CD8-positive, alpha-beta memory T cell (primary cell): ENCODE measurements at places on chromosomes 16 and 17. TPM values are rescaled to one million over a fixed set of nuclear protein-coding genes. Genes with fewer than 3 reads are reported as not detected.

DNA sequence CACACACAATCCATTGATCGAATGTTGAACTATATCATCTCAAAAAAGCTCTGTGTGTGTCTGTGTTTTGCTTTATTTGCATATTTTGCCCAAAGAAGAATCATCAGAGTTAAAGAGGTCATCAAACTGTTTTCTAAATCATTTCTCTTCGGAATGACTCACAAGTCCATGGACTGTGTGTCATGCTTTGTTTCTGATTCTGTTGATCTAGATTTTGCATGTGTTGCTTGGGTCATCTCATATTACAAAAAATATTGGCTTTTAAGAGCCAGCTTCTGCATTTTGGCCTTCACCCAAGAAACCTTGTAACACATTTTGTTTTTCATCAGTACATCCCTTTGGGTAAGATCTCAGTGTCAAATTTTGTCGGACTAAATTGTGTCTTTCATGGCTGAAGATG is 471.2 kb upstream of the HSBP1 start:
- no peak overlapping the region for H3K4me3 ChIP-seq
- H3K4me1 ChIP-seq = no peaks in the 10 kb centered on the region
- no peaks in the 10 kb centered on the region for H3K36me3 ChIP-seq
- H3K27me3 ChIP-seq = no peaks in the 10 kb centered on the region

DNA sequence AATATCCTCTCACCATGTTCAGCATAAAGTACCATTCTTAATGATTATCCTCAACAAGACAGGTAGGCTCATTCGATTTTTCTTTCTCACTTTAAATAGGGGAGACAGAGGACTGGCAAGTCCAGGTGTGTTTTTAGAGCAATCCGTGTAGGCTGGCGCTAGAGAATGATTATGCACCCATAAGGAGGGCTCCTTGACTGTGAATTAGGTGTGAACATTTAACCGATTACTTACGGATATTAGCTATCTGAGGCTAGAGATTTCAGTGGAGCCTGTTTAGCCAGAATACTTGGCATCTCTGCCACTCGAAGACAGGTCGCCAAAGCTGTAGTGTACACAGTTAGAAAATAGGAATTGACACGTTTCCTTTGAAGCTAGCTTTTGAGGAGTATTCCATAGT is 1.9 kb downstream of the SEC14L1 start:
- H3K4me3 ChIP-seq = no peak overlapping the region
- no peak overlapping the region for H3K27ac ChIP-seq
- no peak for DNase-seq
- H3K27me3 ChIP-seq = no peaks in the 10 kb centered on the region

- no peak for DNase-seq
- no peak overlapping the region for H3K27ac ChIP-seq
- peaks cover 33% of the 10 kb centered on the region for H3K27me3 ChIP-seq
- peak overlapping the region; percentile 67 for H3K4me3 ChIP-seq
These were observed 1.0 kb downstream of the NOG start for GRCh38 chr17:56594320-56595107.

DNA sequence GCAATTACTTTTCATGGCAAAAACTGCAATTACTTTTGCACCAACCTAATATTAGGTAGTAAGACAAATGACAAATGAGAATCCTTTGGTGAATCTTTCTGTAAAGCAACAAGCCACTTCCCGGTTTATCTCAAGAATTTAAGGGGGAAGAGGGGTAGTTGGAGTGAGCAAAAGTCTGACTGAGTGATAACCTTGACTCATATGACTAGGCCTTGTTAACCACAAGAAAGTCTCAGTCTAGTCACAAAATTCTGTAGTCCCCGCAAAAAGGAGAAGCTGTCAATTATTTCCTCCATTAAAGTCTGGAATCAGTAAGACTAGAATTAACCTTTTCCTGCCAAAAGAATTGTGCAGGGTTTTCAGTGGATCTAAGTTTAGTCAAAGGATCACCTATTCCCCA is 72.2 kb upstream of the GNAO1 start:
- DNase-seq = no peak
- no peaks in the 10 kb centered on the region for H3K36me3 ChIP-seq
- H3K4me3 ChIP-seq = no peak overlapping the region
- H3K4me1 ChIP-seq = no peaks in the 10 kb centered on the region
- no peaks in the 10 kb centered on the region for H3K27me3 ChIP-seq
- no peak overlapping the region for H3K27ac ChIP-seq

GRCh38 chr17:61088556-61088955 is 311.1 kb upstream of the TBX2 start:
- no peaks in the 10 kb centered on the region for H3K27me3 ChIP-seq

DNA sequence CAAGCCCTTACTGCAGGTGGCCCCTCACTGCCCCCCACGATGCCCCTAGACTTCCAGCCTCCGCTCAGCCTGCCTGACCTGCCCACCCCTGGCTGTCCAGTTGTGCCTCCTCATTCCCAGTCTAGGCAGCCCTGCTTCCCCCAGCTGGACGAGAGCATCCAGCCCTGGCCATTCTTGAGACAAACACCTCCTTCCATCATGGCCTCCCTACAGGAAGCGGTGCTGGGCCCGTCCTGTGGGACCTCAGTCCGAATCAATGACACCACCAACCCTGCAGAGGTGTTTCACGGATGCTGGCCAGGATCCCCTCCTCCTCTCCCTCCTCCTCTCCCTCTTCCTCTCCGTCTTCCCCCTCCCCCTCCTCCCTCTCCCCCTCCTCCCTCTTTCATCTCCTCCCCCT is 28.3 kb downstream of the CCDC40 start:
- no peak overlapping the region for H3K4me3 ChIP-seq
- no peak for DNase-seq
- H3K36me3 ChIP-seq = no peaks in the 10 kb centered on the region
- no peak overlapping the region for H3K27ac ChIP-seq
- H3K27me3 ChIP-seq = no peaks in the 10 kb centered on the region
- H3K4me1 ChIP-seq = no peaks in the 10 kb centered on the region

GRCh38 chr17:5282642-5283217 is 646 bp downstream of the RABEP1 start:
- peaks cover 38% of the 10 kb centered on the region for H3K4me1 ChIP-seq
- peak overlapping the region; percentile 53 for H3K27ac ChIP-seq

Gene OR3A3
- not detected for total RNA-seq

GRCh38 chr16:54177862-54178477 is 108.6 kb downstream of the IRX3 start:
- no peaks in the 10 kb centered on the region for H3K4me1 ChIP-seq
- H3K4me3 ChIP-seq = no peak overlapping the region
- no peaks in the 10 kb centered on the region for H3K27me3 ChIP-seq
- no peak overlapping the region for H3K27ac ChIP-seq
- H3K36me3 ChIP-seq = no peaks in the 10 kb centered on the region

GRCh38 chr17:81074875-81075274 is 39.9 kb downstream of the BAIAP2 start:
- no peaks in the 10 kb centered on the region for H3K4me1 ChIP-seq
- H3K27ac ChIP-seq = no peak overlapping the region
- H3K27me3 ChIP-seq = no peaks in the 10 kb centered on the region
- no peaks in the 10 kb centered on the region for H3K36me3 ChIP-seq
- no peak for DNase-seq

DNA sequence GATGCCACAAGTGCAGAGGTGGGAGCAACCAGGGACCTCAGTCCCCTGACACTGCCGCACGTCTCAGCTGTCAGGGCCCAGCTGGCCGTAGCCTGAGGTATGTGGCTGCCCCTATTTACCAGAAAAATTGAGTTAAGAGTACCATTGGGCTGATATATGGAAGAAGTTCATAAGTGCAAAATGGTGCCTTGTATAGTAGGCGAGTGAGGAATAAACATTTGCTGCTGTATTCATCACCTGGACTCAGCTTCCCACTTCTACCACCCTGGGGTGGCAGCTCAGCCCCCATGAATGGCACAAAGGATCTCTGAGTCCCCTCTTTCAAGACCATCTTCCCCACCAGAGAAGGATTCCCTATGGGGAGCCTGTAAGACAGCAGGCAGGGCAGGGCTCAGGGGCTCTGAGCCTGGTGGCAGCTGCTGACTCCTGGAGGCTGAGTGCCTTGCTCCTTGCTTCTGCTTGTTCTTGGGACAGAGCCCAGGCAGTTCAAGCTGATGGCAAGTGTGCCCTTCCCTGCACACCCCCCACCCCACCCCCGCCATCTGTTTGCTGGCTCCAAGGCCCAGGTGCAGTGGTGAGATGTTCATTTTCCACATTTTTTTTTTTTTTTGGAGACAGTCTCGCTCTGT is 29.0 kb downstream of the TRPV2 start:
- DNase-seq = no peak
- H3K4me3 ChIP-seq = no peak overlapping the region
- no peak overlapping the region for H3K27ac ChIP-seq
- peaks cover 26% of the 10 kb centered on the region for H3K36me3 ChIP-seq
- H3K27me3 ChIP-seq = no peaks in the 10 kb centered on the region
- peaks cover 30% of the 10 kb centered on the region for H3K4me1 ChIP-seq

DNA sequence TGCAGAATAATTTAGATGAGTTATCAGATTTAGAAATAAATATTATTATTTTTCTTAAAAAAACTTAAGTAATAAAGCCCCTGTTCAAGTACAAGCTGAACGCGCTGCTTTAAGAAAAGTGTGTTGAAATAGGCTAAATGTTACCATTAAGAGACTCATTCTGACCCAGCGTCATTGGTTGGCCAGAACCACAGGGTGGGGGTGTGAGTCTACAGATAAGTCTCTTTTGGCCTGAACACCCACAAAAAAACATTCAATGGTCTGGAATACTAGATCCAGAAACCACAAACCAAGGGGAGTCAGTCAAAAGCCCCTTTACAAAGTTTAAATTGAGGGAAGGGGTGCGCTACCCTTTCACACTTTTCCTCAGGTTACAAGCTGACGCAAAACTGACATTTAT is 776.1 kb downstream of the KCNJ2 start:
- H3K36me3 ChIP-seq = no peaks in the 10 kb centered on the region
- H3K27me3 ChIP-seq = no peaks in the 10 kb centered on the region
- no peak overlapping the region for H3K27ac ChIP-seq
- no peak for DNase-seq

GRCh38 chr16:81738783-81739496 is 40.2 kb upstream of the PLCG2 start:
- no peaks in the 10 kb centered on the region for H3K27me3 ChIP-seq
- no peak for DNase-seq
- H3K4me1 ChIP-seq = peaks cover 8% of the 10 kb centered on the region
- H3K4me3 ChIP-seq = no peak overlapping the region
- no peak overlapping the region for H3K27ac ChIP-seq
- no peaks in the 10 kb centered on the region for H3K36me3 ChIP-seq

Gene PERCC1
- total RNA-seq = 0.48 TPM

- no peak for DNase-seq
- no peak overlapping the region for H3K4me3 ChIP-seq
- no peaks in the 10 kb centered on the region for H3K27me3 ChIP-seq
- no peak overlapping the region for H3K27ac ChIP-seq
- no peaks in the 10 kb centered on the region for H3K36me3 ChIP-seq
These were observed 206.1 kb downstream of the HAPSTR1 start for GRCh38 chr16:9297437-9298113.
